ENCODE measurements at places on chromosomes 2 and 18. TPM values are rescaled to one million over a fixed set of nuclear protein-coding genes. Genes with fewer than 3 reads are reported as not detected.

The UGT1A4 gene
- total RNA-seq, result not detected

The ALPG gene
- 1.4 TPM for total RNA-seq

The AAMP gene
- 106 TPM for total RNA-seq

The GPR39 gene
- 0.50 TPM for total RNA-seq

The NEURL3 gene
- total RNA-seq, result not detected

The RNASEH1 gene
- 40.4 TPM for total RNA-seq

The SPOPL gene
- total RNA-seq, result 14.6 TPM

The SLC11A1 gene
- total RNA-seq, result 0.04 TPM

The UGT1A1 gene
- not detected for total RNA-seq

The TMEM178A gene
- total RNA-seq, result 7.5 TPM

GRCh38 chr18:79423211-79424007 lies 27.7 kb downstream of the NFATC1 start:
- H3K36me3 ChIP-seq, result peaks cover 10% of the 10 kb centered on the region
- no peaks in the 10 kb centered on the region for H3K4me1 ChIP-seq
- no peaks in the 10 kb centered on the region for H3K27me3 ChIP-seq
- H3K4me3 ChIP-seq, result no peak overlapping the region
- H3K27ac ChIP-seq, result no peak overlapping the region

DNA sequence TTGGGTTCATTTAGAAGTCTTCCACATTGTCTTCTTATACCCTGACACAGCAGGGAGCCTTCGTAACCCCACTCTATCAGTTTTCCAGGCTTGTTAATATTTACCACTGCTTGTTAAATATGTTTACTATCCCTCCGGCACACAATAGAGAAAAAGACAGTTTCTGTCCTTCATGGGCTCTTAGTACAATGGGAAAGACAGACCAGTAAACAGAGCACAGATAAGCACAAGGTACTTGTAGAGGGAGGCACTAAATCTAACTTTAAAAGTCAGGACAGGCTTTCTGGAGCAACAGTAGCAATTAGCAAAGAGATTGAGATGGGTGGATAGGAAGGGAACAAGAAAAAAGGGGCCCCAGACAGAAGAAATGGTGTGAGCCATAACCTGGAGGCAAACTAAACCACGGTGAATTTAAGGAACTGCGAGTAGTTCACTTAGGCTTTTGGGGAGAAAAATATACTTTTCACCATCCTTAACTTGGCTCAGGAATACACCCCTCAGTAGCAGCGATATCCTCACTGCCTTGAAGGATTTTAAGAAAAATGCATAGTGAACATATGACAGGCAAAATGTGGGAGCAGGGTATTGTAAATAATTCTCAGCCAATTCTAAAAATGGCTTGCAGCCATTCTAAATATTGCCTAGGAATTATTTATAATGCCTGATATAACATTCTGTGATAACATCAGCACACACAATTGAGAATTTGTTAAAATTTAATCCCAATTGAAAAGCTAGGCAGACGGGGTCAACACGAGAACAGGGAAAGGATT lies 383.7 kb downstream of the CDH2 start:
- no peak overlapping the region for H3K4me3 ChIP-seq
- no peaks in the 10 kb centered on the region for H3K27me3 ChIP-seq
- no peaks in the 10 kb centered on the region for H3K36me3 ChIP-seq
- no peak overlapping the region for H3K27ac ChIP-seq
- DNase-seq, result no peak

- H3K36me3 ChIP-seq, result peaks cover 7% of the 10 kb centered on the region
- peak within 1 kb of the TSS; percentile 71 for H3K27ac ChIP-seq
These were observed at the start of gene MRPL33 for GRCh38 chr2:27771548-27772335. Gene MRPL33, plus strand, starts transcription at chr2:27771719. Its CDS starts 59 bp downstream, at chr2:27771778.

- H3K36me3 ChIP-seq, result no peaks in the 10 kb centered on the region
- H3K4me3 ChIP-seq, result no peak overlapping the region
- H3K27me3 ChIP-seq, result no peaks in the 10 kb centered on the region
These were observed 124.9 kb upstream of the PXDN start for GRCh38 chr2:1869248-1869647.

- no peaks in the 10 kb centered on the region for H3K27me3 ChIP-seq
- H3K4me1 ChIP-seq, result peaks cover 7% of the 10 kb centered on the region
These were observed 20.0 kb upstream of the ITGB6 start for GRCh38 chr2:160220026-160220425.

GRCh38 chr2:229269941-229270340 lies 1.1 kb downstream of the PID1 start:
- peak overlapping the region; percentile 78 for H3K4me3 ChIP-seq
- H3K27me3 ChIP-seq, result no peaks in the 10 kb centered on the region
- no peaks in the 10 kb centered on the region for H3K4me1 ChIP-seq
- no peak for DNase-seq
- H3K36me3 ChIP-seq, result no peaks in the 10 kb centered on the region

GRCh38 chr2:182543741-182544525 lies 117.1 kb upstream of the PDE1A start:
- no peaks in the 10 kb centered on the region for H3K4me1 ChIP-seq
- H3K4me3 ChIP-seq, result no peak overlapping the region
- no peaks in the 10 kb centered on the region for H3K36me3 ChIP-seq
- no peak for DNase-seq

DNA sequence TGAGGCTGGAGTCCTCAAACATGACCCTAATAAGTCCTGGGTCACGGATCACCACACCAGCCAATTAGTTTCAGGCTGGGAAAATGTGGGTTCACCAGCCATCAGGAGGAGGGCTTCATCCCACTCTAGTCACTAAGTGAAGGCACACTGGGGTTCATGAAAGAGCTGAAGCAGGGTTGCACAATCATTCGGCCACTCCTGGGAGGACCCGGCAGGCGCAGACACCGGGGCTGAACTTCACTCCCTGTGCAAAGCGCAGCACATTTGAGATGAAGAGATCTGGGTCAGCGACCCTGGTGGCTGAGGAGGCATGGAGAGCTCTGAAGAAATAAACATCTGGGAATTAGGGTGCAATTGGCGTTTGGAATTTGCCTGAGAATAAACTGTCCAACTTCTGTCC lies 684.4 kb upstream of the SALL3 start:
- H3K36me3 ChIP-seq, result no peaks in the 10 kb centered on the region
- H3K27me3 ChIP-seq, result no peaks in the 10 kb centered on the region
- peaks cover 2% of the 10 kb centered on the region for H3K4me1 ChIP-seq
- no peak for DNase-seq
- H3K27ac ChIP-seq, result no peak overlapping the region

DNA sequence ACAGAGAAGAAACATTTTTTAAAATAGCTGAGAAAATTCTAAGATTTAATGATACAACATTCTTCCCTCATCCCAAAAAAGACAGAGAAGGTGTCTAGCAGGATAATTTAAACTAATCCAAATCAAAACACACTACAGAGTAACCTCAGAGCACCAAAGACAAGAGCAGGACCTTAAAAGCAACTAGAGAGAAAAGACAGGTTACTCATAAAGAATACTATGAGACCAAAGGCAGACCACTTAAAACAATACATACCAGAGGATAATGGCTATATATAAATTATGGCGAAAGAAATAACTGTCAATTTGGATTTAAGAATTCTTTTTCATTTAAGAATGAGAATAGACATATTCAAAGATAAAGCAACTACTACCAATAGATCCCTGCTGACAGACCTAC lies 40.0 kb downstream of the HDLBP start:
- no peaks in the 10 kb centered on the region for H3K27me3 ChIP-seq
- H3K27ac ChIP-seq, result no peak overlapping the region
- no peak for DNase-seq
- no peaks in the 10 kb centered on the region for H3K36me3 ChIP-seq
- H3K4me3 ChIP-seq, result no peak overlapping the region

- H3K36me3 ChIP-seq, result no peaks in the 10 kb centered on the region
- H3K4me3 ChIP-seq, result no peak overlapping the region
- H3K27ac ChIP-seq, result no peak overlapping the region
- no peak for DNase-seq
These were observed 223.7 kb downstream of the IRS1 start for GRCh38 chr2:226575928-226576327.

DNA sequence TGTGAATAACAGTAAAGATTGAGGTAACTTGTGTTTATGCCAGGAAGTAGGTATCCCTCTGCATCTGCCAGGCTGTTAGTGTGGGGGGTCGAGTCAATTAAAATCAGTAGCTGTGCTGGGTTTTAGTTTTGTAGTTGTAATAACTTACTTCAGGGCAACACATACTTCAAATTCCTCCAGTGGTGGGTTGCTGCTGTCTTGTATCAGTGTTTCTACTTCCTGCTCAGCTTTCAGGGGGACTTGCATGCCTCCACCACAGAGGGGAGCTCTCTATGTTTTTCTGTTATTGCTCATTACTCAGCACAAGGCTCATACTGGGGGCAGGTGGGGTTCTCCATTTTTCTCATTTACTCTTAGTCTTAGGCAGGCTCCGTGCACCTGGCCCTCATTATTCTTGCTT lies 136.8 kb downstream of the CAPN13 start:
- no peak overlapping the region for H3K4me3 ChIP-seq
- peak; percentile 32 for DNase-seq
- no peaks in the 10 kb centered on the region for H3K4me1 ChIP-seq
- H3K36me3 ChIP-seq, result peaks cover 43% of the 10 kb centered on the region
- no peaks in the 10 kb centered on the region for H3K27me3 ChIP-seq

DNA sequence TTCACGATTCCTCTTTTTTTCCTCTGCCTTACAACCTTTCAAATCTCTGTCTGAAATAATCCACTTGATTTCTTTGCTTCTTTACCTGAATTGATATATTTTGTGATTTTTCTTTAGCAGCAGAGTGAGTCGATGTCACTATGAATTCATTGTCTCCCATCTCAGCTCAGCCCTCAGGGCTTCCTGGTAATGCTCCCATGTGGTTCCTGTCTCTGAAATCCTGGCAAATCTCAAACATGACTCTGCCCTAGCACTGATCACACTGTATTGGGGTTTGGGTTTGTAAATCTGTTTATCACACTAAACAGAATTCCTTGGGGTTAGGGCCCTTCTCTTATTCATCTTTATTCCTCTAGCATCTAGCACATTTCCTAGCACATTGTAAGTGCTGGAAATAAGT lies 43.0 kb upstream of the MSTN start:
- H3K27me3 ChIP-seq, result no peaks in the 10 kb centered on the region
- no peak for DNase-seq
- no peak overlapping the region for H3K4me3 ChIP-seq

GRCh38 chr2:125224830-125225229 lies 1199.7 kb downstream of the CNTNAP5 start:
- H3K36me3 ChIP-seq, result peaks cover 24% of the 10 kb centered on the region
- no peaks in the 10 kb centered on the region for H3K27me3 ChIP-seq
- no peak overlapping the region for H3K27ac ChIP-seq
- DNase-seq, result peak; percentile 57
- H3K4me3 ChIP-seq, result no peak overlapping the region

Data from H9 (cell line).